Bronchial smooth muscle cell (primary cell): ENCODE measurements at places on chromosomes 2 and 18. TPM values are rescaled to one million over a fixed set of nuclear protein-coding genes. Genes with fewer than 3 reads are reported as not detected.

ACOXL gene
- total RNA-seq = not detected in 2 replicates

C18orf63 gene
- total RNA-seq = under 0.01 TPM in 1 of 2 replicates, not detected in the other

TNS1 gene
- 68.1 and 88.8 TPM in 2 replicates for total RNA-seq

PLGLB1 gene
- 0.32 TPM in 1 of 2 replicates, not detected in the other for total RNA-seq

ERMN gene
- total RNA-seq = not detected in 2 replicates

CNDP1 gene
- total RNA-seq = 0.16 TPM in 1 of 2 replicates, not detected in the other

ACMSD gene
- not detected in 2 replicates for total RNA-seq

CCT4 gene
- total RNA-seq = 115 and 166 TPM in 2 replicates

MTCL1 gene
- total RNA-seq = 32.9 and 46.7 TPM in 2 replicates

B3GNT2 gene
- 3.3 and 11.8 TPM in 2 replicates for total RNA-seq

FAM237A gene
- total RNA-seq = not detected in 2 replicates

PPP3R1 gene
- total RNA-seq = 6.9 and 12.9 TPM in 2 replicates

EGR4 gene
- total RNA-seq = under 0.01 TPM in 1 of 2 replicates, not detected in the other

GRP gene
- not detected in 2 replicates for total RNA-seq

STARD6 gene
- 0.17 and 0.32 TPM in 2 replicates for total RNA-seq

NCKAP5 gene
- total RNA-seq = 0.52 and 1.1 TPM in 2 replicates

SGPP2 gene
- total RNA-seq = under 0.01 TPM in 1 of 2 replicates, not detected in the other

OR6B2 gene
- total RNA-seq = not detected in 2 replicates

CXCR1 gene
- total RNA-seq = not detected in 2 replicates

NFU1 gene
- 55.0 and 59.3 TPM in 2 replicates for total RNA-seq

TWIST2 gene
- 73.3 and 77.3 TPM in 2 replicates for total RNA-seq

CNOT11 gene
- 5.6 and 11.2 TPM in 2 replicates for total RNA-seq

GREB1 gene
- total RNA-seq = 0.47 and 0.60 TPM in 2 replicates

AGXT gene
- total RNA-seq = not detected in 2 replicates

PAX3 gene
- not detected in 2 replicates for total RNA-seq

DARS1 gene
- 77.1 and 138 TPM in 2 replicates for total RNA-seq

ARHGAP25 gene
- 0.09 and 0.47 TPM in 2 replicates for total RNA-seq

CEP76 gene
- total RNA-seq = 6.1 and 6.5 TPM in 2 replicates

SERPINB13 gene
- 0.16 TPM in 1 of 2 replicates, not detected in the other for total RNA-seq

BOLL gene
- total RNA-seq = not detected in 2 replicates

GBX2 gene
- not detected in 2 replicates for total RNA-seq

FEZ2 gene
- 42.2 and 46.3 TPM in 2 replicates for total RNA-seq

ANKRD62 gene
- total RNA-seq = not detected in 2 replicates

HNRNPA3 gene
- 13.7 and 24.6 TPM in 2 replicates for total RNA-seq

VIT gene
- total RNA-seq = 1.3 and 10.0 TPM in 2 replicates

PPP4R1 gene
- total RNA-seq = 69.2 and 133 TPM in 2 replicates

RNU2-63P gene
- total RNA-seq = 17.5 and 251 TPM in 2 replicates

SLC35F6 gene
- total RNA-seq = 26.3 and 33.6 TPM in 2 replicates

CYS1 gene
- 3.2 and 5.0 TPM in 2 replicates for total RNA-seq

GCG gene
- total RNA-seq = not detected in 2 replicates

REEP1 gene
- total RNA-seq = under 0.01 TPM in 1 of 2 replicates, not detected in the other

RAB6C gene
- not detected in 2 replicates for total RNA-seq

SERPINB12 gene
- not detected in 2 replicates for total RNA-seq

LRP1B gene
- total RNA-seq = under 0.01 TPM in 1 of 2 replicates, not detected in the other

SPATA3 gene
- total RNA-seq = not detected in 2 replicates
